Progenitor cell of endocrine pancreas (in vitro differentiated cells): ENCODE measurements at places on chromosomes 12 and 14.

DNA sequence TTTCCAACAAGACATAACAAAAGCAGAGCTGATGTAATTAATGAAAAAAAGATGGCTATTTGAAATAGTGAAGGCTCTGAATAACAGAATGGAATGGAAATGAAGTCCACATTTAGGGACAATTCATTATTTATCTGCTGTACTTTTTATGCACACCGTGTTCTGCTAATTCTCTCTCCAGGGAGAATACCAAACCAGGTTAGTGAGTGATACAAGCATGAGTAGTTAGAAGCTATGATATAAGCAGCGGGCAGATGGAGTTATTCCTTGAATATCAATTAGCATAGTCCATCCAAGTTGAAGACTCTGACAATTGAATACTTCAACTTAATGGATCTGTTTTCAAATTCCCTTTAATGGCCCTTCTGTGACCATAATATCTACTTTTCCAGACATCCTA, 162.1 kb upstream of the TMTC2 start:
- DNase-seq = no peak

GRCh38 chr12:52247622-52248540, 14.8 kb downstream of the KRT7 start:
- DNase-seq = no peak

- no peak for DNase-seq
Observed at GRCh38 chr14:26281280-26281998, 316.4 kb downstream of the NOVA1 start.

DNA sequence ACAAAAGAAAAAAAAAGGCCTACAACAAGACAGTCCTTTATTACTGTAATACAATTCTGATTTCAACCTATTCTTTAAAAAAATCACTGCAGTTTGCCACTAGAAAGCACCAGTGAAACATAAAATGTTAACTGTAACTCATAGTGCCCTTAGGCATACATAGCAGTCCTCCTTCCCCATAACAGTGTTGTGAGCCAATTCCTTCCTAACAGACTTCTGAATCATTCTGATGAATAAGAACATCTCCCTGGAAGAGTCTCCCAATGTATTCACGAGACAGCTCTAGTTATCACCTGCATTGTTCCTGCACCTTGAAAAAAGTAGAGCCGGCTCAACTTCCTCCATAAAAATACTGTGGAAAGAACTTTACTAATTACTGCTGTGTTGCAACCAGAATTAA, 213.6 kb upstream of the FSCB start:
- no peak for DNase-seq

- DNase-seq = no peak
Observed at GRCh38 chr14:102116361-102117180, 23.1 kb upstream of the WDR20 start.

DNA sequence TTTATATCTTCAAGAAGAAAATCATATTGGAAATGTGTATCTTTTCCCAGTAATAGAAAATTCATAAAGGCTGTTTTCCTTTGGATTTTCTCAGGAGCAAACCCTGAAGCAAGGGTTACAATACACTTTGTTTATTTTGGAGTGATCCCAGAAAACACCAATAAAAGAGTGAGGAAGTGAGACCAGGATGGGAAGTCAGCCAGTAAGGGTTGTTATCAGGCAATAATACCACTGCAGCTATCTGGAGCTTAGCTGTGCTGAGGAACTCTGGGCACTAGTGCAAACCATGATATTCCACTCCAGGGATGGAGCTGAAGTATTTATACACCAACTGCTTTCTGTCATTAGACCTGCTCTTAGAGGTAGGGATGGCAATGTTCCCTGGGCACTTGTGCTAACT, 1002.3 kb downstream of the FLRT2 start:
- DNase-seq = no peak

DNA sequence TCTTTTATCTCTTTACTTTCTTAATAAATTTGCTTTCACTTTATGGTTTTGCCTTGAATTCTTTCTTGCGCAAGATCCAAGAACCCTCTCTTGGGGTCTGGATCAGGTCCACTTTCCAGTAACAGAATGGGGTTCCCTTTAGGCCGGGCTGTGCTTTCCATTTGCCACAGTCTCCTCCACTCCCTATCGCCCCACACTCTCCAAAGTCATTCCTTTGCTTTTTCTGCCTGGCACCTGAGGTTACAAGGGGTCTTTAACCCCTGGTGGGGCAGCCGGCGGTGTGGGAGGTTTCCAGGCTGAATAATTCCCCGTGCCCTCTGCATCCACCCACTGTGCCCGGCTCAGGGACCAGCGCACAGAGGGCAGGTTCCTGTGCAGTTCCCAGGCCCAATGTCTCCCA, 42.9 kb upstream of the LHX5 start:
- DNase-seq = no peak

DNA sequence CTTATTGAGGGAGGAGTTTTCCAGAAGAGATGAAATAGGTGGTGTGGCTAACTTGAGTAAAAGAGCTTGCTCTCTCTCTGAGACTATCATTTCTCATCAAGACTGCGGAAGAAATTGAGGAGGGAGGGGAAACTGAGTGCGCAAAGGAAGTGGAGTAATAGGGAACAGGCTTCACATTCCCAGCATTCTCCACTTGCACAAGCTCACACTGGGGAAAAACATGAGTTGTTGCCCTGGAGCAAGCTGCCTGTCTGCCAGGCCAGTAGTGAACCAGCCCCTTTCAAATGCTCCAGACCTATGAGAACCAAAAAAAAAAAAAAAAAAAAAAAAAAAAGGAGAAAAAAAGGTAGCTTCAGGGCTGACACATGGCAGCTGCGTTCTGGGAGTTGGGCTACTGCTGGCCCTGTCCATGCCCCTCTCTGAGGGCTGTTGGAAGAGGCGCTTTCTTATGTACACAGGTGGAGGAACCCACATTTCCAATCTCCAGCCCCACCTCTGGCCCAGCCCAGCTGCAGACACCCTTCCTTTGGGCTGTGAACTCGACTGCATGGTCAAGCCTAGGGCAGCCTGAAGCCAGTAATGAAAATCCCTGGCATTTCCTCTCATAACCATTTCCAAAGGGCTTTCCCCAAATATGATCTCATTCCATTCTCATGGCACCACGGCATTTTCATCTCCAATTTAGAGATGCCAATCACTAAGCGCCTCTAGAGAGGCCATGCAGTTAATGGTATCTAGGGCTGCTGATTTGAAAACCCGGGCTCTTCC, 32.5 kb upstream of the EMP1 start:
- no peak for DNase-seq

GRCh38 chr12:45336762-45337596, 121.1 kb downstream of the ANO6 start:
- DNase-seq = no peak

DNA sequence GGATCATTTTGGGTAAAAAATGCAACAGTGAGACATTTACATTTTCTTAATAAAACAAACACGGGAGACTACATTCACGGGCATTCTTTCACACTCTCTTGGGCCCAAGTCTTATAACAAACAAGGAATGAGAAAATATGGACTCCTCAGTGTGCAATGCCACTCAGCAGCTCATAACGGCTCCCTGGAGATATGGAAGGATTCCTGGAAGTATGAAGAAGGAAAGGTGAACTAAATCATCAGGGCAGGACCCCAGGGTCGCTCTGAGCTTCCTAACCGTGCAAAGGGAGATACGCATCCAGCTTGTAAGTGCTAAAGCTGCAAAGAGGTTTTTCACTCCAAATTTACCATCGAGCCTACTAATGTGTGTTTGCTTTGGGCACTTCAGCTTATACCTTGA, 33.5 kb upstream of the CCDC91 start:
- no peak for DNase-seq

GRCh38 chr14:90058876-90059458, 2.8 kb upstream of the KCNK13 start:
- no peak for DNase-seq

GRCh38 chr12:103773109-103773910, 67.7 kb downstream of the NT5DC3 start:
- DNase-seq = no peak

DNA sequence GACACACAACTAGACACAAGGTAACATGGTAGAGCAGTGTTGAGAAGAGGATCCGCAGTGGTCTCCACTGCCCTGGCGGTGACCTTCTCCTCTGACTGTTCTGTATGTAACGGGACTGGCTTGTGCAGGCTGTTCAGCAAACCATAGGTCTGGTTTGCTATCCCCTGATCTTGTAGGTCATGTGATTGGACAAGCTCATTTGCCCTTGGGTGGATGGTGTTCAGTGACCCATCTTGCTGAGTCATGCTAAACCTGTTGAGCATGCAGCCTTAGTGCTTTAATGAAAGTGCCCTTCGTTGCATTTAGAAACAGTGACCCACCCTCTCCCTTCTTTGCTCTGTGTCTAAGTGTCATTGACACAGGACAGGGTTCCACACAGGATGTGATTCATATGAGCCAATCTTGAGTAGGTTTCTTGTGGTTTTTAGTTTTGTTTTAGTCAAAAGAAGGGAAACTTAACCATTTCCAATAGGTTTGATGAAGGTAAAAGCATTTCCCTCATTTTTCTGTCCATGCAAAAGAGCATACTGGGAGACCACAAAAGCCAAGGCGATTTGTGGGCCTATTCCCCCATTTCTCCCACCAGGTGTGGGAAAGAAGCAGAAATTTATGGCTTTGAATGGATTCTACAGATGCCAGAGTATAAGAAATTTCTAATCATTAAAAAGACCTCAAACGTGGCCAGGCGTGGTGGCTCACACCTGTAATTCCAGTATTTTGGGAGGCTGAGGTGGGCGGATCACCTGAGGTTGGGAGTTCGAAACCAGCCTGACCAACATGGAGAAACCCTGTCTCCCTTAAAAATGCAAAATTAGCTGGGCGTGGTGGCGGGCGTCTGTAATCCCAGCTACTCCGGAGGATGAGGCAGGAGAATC, 32.6 kb upstream of the HIF1A start:
- no peak for DNase-seq

DNA sequence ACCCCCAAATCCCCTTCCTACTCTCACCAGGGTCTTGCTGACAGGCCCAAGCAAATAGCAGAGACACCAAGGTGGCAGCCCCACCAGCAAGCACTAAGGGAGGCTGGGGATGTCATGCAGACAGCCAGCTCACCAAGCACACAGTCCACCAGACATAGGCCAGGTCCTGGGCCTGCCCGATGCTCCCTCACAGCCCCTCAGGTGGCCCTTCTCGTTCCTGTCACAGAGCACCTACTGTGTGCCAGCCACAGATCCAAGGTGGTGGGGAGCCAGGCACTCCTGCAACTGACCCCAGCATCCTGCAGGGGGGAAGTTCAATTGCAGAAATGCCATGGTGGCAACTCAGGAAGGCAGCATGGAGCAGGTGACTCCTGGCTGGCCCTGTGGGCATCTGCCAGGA, 60.5 kb upstream of the PNMA1 start:
- DNase-seq = no peak

DNA sequence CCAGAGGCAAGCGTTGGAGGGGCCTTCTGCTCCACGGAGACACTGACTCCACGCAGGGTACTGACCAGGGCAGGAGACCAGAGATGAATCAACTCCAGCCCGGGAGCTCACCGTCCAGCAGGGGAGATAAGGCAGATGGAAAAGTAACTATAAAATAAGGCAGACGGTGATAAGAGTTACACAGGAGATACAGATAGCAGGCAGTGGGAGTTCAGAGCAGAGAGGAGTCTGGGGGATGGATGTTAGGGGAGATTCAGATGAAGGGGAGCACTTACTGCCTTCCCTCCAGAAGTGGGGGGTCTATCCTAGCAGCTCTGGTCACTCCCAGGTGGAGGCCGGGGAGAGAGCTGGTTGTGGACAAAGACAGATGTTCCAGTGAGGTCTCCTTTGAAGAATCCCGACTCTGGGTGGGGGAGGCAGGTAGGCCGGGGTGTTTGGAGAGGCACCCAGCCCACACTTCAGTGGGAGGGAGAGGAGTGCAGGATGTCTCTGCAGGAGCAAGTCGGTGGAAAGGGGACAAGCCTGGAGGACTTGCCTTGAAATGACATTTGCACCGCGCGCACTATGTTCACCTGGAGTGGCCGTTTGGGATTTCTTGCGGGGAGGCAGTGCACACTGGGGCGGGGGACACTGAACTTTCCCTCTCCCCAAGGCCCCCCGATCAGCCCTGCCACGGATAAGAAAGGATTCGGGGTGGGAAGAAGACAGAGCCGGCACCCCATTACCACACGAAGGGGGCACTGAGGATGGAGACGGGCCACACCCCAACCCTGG, 1.2 kb downstream of the PITPNM2 start:
- no peak for DNase-seq

DNA sequence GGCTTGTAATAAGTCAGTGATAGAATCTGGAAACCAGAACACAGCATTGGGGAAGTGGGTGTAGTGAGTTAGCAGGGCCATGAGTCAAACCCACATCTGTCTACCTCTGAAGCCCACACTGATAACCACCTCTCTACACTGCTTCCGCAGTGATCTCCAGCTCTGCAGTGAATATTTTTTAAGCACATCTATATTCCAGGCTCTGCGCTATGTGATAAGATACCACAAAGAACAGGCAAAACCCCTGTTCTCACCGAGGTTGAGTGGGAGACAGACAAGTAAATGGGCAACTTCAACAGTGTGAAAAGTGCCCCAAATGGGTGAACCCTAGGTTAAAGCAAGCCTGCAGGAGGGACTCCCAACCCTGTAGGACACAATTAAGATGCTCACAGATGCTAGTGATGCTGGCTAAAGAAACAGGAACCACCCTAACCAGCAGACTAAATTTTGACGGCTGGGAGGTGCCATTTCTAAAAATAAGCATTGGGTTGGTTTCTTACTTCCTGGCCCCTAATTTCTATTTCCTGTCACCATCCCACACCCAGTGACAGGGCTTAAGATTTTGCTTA, 375.0 kb downstream of the DPF3 start:
- DNase-seq = no peak

GRCh38 chr12:5204271-5204670, 160.6 kb downstream of the KCNA5 start:
- DNase-seq = no peak

DNA sequence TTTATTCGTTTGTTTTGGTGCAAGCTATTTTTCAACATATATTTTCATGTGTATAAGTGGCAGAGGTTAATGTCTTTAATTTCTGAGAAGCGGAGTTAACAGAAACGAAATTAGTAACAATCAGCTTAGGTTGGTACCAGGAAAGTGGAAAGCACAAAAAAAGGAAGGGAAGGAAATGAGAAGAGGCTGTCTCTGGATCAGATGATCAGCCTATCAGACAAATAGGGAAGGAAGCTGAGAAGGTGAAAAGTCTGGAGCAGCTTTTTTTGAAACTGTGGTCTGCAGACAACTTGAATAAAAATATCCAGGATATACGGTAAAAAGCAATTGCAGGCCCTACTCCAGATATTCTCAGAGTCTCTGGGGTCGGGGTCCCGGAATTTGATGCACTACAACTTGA, 265.0 kb downstream of the SSPN start:
- no peak for DNase-seq

- DNase-seq = no peak
Observed at GRCh38 chr14:20556500-20557211, 4.2 kb downstream of the RNASE9 start.

GRCh38 chr14:50344116-50344775, 32.1 kb downstream of the DMAC2L start:
- no peak for DNase-seq

GRCh38 chr12:72346363-72346944, 74.3 kb downstream of the TRHDE start:
- DNase-seq = peak; percentile 67

- DNase-seq = no peak
Observed at GRCh38 chr12:6548966-6549683, 6.7 kb downstream of the IFFO1 start.
